Cerebellar nuclear complex (tissue), 1 donor: ENCODE measurements at places on chromosomes 7 and 10.

DNA sequence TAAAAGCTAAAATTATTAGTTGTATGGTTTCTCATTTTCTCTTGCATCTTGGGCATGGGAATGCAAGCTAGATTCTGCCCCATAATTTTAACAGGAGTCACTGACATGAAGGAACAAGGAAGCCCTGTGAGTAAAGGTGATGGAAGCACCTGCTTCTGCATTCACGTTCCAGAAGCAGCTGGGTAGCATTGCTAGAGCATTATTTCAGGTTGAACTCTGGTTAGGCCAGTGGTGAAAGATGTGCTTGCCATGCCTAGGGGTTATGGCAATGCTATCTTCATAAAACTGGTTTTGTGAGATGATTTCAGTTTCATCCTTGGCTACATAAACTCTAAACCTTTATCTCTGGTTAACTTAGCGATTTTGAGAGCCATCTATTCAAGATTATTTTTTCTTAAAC lies 151.4 kb downstream of the TFEC start:
- DNase-seq, result no peak

- no peak for DNase-seq
These were observed 822.0 kb downstream of the TNS3 start for GRCh38 chr7:46759711-46760480.

- no peak for DNase-seq
These were observed 126.7 kb upstream of the PRSS58 start for GRCh38 chr7:142384493-142384922.

- DNase-seq, result no peak
These were observed 1050.6 kb downstream of the NRG3 start for GRCh38 chr10:82925547-82925946.

DNA sequence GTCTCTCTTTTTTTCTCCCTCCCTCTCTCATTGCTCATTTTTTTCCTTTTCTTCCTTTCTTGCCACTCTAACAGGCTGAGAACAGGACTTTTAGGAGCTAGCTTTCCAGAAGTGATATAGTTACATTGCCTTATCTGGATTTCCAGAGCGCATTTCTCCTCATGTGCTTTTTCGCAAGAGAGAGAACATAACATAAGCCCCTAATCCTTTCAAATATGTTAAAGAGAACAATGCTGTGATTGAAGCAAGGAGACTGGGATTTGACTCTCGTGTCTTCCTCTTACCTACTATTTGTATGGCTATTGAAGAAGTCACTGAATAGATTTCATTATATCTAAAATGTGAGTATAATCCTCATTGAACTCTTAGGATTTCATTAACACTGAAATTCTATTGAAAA lies 101.2 kb upstream of the PRPS1L1 start:
- DNase-seq, result no peak

- no peak for DNase-seq
These were observed 67.4 kb downstream of the AMPH start for GRCh38 chr7:38563741-38564140.

DNA sequence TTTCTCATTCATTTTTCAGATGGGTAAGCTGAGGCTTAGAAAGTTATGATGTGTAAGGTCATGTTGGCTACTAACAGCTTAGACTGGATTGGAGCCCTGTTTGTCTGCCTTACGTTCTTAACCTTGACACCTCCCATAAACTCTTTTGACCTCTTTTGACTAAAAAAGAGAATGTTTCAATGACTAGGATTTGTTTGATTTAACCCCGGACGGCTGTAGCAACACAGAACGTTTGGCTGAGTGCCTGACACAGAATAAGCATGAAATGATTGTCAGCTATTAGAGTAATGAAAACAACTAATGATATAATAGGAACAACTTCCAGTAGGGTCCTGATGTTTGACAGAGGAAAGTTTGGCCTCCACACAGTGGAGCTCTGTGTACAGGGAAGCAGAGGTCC lies 83.3 kb upstream of the PDZD8 start:
- DNase-seq, result no peak

- no peak for DNase-seq
These were observed 80.6 kb downstream of the NRCAM start for GRCh38 chr7:108375668-108376067.

GRCh38 chr10:55746002-55746401 lies 615.1 kb downstream of the ZWINT start:
- DNase-seq, result no peak

DNA sequence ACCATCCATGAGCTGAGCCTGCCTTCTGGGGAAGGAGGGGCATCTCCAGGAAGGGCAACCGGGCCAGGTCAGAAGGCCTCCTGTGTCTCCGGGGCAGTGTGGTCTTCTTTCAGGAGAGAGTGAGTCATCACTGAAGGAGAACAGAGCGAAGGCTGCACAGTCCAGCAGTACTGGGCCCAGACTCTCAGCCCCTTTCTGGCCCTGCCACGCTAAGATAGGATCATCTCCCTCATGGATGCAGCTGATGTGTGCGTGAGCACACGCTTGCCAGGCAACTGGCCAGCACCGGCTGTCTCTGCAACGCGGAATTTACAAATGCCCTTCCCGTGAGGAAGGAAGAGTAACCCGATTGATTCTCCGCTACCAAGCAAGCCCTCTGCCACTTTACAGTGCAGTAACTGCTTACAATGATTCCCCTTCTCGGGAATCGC lies 328.2 kb downstream of the TNS3 start:
- no peak for DNase-seq

- DNase-seq, result no peak
These were observed 36.8 kb downstream of the PPIF start for GRCh38 chr10:79383974-79384606.

DNA sequence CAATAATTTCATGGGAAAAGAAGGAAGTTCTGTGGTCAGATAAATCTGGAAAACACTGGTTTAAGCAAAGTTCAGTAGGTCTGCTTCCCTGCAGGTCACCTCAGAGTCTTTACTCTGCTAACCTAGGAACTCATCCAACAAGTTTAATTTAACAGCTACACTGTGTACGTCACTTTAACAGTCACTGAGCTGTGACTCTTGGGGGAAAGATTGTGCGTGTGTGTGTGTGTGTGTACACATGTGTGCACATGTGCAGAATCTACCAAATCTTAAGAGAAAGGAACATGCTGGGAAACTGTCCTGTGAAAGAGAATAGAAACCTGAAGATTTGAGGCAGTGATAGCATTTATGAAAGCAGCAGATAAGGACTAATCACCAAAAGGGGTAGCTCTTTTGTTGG lies 62.6 kb downstream of the IKZF1 start:
- DNase-seq, result no peak

GRCh38 chr7:36082910-36083309 lies 70.1 kb upstream of the EEPD1 start:
- DNase-seq, result no peak

DNA sequence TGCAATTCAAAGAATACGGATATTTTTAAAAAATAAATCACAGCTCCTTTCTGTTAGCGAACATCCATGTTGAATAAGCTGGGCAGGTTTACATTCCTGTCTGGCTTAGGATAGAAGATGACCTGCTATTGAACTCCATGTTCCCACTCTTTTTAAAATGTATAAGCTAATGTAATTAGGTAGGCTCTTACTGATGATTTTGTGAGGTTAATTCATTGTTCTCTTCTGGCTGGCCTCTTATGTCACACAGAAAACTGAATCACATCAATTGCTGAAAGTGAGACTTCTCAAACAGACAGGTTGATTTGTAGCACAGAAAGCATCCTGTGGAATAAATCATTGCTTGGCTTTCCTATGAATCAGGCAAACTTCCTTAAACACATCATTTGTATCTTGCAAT lies 24.2 kb downstream of the HGF start:
- DNase-seq, result no peak

- DNase-seq, result no peak
These were observed 21.7 kb downstream of the CCM2 start for GRCh38 chr7:45021604-45022296.

DNA sequence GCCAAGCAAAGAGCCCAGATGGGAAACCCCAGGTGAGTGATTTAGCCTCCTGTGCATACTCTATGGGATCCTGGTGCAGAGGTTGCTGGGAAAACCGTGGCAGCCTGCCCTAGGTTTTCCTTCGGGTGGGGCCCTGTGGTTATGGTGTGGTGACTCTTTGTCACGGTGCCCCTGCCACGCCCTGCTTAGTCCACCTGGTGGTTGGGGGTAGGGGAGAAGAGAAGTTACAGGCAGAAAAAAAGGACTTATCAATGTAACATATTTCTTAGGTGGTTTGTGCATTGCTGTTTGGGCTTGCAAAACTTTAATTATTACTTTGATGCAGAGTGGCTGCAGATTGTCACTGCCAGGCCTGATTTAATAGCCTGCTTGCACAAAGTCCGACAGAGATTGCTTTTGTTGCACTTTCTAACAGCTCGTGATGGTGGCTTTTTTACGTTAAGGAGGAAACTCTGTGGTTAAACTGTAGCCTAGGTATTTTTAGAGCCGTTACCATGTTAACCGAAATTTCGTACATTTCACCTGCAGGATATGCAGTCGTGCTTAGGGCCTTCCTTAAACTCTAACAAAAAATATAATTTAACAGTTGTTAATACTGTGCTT lies 197.4 kb downstream of the RNLS start:
- no peak for DNase-seq

GRCh38 chr10:71219918-71220688 lies 7.7 kb downstream of the UNC5B start:
- DNase-seq, result no peak

- no peak for DNase-seq
These were observed 53.9 kb upstream of the SH2B2 start for GRCh38 chr7:102232611-102233286.

- DNase-seq, result no peak
These were observed 19.7 kb downstream of the CUL1 start for GRCh38 chr7:148718431-148718830.

DNA sequence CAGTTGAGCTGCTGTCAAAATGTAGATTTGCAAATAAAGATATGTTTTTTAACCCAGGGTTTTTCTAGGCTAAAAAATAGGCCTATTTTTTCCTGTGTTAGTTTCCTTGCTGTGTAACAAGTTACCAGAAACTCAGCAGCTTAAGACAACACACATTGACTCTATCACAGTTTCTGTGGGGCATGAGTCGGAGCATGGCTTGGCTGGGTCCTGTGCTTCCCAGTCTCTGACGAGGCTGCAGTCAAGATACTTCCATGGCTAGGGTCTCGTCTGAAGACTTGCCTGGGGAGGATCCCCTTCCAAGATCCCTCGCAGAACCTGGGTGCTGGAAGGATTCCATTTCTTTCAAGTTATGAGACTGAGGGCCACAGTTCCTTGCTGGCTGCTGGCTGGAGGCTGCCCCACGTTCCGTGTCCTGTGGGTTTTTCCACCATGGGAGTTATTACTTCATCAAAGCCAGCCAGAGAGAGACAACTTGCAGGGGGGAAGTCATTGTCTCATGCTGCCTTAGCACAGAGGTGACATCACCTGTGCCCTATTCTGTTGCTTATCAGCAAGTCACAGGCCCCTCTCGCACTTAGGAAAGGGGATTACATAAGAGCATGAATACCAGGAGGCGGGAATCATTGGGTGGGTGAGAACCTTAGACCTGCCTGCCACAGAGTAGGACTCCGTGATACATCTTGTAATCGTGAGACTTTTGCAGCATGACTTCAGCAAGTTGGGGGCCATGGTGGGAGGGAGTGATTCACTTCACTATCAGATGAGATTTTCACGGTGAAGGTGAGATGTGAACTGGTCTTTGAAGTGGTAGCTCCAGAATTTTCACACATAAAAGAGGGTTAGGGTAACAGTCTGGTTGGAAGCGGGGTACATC lies 77.9 kb downstream of the CCNY start:
- DNase-seq, result no peak

DNA sequence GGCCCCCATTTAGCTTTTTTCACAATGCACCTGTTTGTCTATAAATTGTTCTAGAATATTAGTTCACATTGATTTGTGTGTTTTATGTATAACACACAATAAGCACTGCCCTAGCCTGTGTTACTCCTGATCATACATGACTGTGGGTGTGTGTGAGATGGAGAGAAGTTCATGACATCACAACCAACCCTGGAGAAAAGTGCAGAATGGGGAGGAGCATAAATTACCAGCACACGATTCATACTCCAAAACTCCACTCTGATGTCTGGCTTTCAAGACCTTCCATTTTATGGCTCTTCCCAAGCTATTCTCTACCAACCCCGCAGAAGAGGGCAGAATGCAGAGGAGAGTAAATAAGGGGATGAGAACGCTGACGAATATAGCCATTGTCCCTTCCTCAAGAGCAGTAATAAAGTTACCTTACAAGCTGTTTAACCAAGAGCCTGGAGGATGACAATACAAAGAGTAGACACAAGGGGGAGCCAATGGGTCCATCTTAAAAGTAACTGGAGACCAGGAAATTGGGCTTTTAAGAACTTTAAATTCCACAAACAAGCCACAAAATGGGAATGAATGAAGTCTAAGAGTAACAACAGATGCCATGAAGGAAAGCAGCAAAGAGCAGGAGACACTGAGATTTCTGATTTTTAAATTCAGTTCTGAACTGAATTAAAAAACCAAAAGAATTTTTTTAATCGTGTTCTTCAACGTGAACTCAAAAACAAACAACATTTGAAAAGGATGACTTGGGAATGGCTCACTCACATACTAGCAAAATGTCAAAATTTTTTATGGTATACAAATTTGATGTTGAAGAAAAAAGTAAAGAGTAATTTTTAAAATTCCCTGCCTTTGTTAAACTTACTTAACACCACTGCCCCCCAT lies 159.6 kb downstream of the PARD3 start:
- DNase-seq, result no peak

GRCh38 chr10:95694665-95695064 lies 938 bp upstream of the TCTN3 start:
- DNase-seq, result no peak

DNA sequence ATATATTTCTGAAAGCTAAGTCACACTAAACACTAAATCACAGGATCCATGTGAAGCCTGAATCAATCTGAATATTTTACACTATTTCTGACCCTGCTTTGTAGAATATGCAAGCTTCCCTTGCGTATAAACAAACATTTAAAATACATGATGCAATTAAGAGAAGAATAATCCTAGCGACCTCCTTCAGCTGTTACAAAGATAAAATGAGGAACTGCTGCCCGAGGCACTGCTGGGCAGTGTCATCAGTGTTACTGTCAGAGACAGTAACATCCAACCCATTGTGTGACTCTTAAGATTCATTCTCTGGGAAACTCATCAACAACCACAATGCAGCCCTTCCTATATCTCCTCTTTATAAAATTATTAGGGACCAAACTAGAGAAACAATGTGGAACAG lies 61.6 kb downstream of the COBL start:
- no peak for DNase-seq

DNA sequence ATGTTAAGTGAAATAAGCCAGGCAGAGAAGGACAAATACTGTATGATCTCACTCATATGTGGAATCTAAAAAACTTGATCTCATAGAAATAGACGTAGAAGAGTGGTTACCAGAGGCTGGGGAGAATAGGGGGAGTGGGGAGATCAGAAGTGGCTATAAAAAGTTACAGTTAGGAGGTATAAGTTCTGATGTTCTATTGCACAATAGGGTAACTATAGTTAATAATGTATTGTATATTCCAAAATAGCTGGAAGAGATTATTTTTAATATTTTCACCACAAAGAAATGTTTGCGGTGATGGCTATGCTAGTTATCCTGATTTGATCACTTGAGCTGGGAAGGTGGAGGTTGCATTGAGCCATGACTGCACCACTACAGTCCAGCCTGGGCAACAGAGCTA lies 53.8 kb downstream of the SLC18A2 start:
- no peak for DNase-seq

- no peak for DNase-seq
These were observed 39.8 kb downstream of the EEPD1 start for GRCh38 chr7:36192877-36193276.

GRCh38 chr7:139797607-139798006 lies 19.8 kb upstream of the HIPK2 start:
- no peak for DNase-seq
